Stimulated activated CD8-positive, alpha-beta memory T cell treated with anti-CD3 and anti-CD28 coated beads, Interleukin-4, amount 100 ng/mL, for 48 hours (primary cell): ENCODE measurements at places on chromosomes 2 and 18.
A peak's percentile ranks its signal among the peaks of the same experiment; 100 is the strongest.

DNA sequence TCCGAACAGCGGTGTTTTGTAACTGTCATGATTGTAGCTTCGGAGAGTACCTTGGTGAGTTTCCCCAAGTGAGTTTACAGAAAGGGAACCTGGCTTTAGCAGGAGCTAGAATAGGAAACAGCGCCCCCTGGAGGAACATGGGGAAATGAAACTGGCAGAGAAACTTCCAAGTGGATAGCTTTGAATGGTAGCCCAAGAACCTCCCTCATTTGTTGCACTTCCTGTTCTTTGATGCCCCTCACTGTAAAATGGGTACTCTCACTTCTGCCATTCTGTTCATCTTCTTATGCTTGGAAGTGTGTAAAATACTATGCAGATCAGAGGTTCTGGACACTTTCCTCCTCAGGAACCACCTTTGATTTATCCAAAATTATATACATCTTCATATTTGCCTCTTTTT is 36.2 kb downstream of the CHST10 start:
- peak; percentile 91 for DNase-seq

DNA sequence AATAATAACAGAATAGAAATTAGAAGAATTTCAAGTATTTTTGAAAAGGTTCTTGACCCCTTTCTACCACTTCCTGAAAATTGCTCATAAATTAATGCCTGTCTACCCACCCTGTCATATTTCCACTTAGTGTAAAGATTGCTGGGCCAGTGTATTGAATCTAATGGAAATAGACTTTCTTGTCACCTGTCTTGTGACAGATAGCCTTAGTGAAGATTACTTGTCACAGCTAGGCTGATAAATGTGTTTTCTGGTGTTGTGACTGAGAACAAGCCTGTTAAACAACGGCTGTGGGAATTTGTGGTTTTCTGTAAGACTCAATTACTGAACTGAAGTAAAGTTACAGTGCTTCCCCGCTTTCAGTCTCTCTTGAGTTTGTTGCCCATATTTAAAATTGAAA is 37.0 kb downstream of the PIK3C3 start:
- DNase-seq: no peak

GRCh38 chr18:46211816-46212215 is 107.6 kb downstream of the HAUS1 start:
- DNase-seq: no peak

GRCh38 chr2:239253701-239254436 is 147.0 kb downstream of the HDAC4 start:
- DNase-seq: no peak

GRCh38 chr18:12012697-12013096 is 31.4 kb downstream of the IMPA2 start:
- DNase-seq: no peak

DNA sequence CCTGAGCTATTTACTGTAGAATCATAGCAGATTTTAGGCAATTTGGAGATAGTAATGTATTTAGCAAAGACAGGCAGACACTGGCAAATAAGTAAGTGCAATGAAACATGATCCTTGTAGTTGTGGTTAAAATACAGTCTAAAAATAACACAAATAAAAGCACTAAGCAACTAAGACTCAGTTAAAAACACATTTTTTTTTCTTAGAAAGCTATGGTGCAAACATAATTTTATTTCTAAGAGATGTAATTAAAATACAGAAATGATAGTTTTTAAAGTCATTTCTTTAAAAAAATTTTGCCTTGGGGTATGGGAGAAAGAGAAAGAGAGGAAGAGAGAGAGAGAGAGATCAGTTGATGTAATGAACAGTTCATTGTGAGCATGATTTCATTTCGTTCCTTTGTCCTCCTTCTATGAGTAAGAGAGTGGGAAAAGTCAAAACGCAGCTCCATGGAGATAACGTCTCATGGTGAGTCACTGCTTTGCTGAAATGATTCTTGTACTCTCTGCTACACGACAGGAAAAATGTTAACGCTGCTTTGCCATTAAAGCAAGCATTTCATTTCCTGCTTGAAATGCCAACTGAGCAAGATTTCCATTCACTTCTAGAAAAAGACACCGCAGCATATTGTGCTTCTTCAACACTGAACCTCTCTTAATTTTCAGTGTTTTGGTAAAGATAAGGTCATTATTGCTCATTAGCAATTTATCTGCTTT is 61.3 kb upstream of the PGAP1 start:
- DNase-seq: no peak

GRCh38 chr2:59034837-59035236 is 793.7 kb upstream of the FANCL start:
- no peak for DNase-seq

GRCh38 chr2:36541891-36542595 is 55.9 kb downstream of the FEZ2 start:
- no peak for DNase-seq

- peak; percentile 2 for DNase-seq
These were observed 45.3 kb downstream of the KLHL29 start for GRCh38 chr2:23430263-23430662.

DNA sequence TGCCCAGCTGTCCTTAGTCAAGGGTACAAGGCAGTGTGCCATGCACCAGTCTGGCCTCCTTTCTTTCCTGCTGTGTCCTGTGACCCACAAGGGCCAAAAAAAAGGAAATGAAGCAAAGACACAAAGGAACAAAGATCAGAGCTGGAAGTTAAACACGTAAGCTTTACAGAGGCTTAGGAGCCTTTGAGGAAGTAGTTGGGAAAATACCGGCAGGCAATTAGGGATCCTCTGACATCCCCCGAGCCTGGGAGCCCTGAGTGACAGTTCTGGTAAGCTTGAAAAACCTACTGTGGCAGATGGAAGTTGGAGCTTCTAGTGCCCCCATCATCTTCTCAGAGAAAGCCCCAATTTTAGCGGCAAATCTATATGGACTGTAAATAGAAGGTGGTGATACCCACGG is 78.5 kb downstream of the SPRED2 start:
- no peak for DNase-seq

DNA sequence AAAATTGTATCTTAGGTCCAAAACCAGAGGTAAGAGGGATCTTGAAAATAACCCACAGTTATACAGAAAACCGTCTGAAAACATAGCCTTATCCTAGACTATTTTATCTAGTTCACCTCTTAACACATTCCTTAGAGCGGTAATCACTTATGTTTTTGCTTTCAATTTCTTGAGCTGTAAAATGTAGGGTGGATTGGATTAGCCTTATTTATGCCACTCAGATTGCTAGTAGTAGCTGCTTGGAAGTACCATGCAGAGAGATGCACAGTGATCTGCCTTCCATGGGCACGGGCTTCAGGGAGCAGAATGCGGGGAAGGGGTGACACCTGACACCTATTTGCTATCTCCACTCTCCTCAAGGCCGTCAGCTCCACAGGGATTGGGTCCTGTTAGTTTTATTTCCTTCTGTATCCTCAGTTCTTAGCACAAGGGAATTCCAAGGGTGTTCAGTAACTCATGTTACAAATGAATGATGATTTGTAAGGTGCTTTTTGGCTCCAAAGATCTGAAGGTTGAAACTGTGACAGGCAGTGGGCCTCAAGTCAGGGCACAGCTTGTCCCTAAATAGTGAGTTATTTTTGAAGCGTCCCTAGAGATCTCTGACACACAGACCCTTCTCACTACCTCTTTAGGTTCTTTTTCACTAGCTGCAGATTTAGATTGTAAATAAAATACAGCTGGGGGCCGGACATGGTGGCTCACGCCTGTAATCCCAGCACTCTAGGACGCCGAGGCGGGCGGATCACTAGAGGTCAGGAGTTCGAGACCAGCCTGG is 64.0 kb upstream of the PMAIP1 start:
- DNase-seq: no peak

DNA sequence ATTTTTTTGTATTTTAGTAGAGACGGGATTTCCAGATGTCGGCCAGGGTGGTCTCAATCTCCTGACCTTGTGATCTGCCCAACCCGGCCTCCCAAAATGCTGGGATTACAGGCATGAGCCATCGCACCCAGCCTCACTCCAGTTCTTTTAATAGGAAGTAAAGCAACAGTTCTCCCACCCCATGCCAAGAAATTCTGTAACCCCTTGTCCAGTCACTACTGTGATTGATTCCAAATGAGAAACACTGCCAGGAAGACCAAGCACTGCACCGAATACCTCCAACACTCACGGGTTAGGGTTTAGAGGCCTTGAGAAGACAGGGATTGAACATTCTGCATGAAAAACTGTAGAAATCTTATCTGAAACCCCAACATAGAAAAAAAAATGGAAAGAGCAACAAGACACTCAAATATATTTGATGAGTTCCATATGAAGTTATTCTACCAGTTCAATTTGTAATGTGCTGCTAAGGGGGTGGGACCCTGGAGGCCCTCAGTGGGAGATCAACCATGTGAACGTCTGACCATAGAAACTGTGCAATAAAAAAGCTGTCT is 48.2 kb upstream of the BIN1 start:
- no peak for DNase-seq

- peak; percentile 77 for DNase-seq
These were observed 43.0 kb upstream of the SLC1A4 start for GRCh38 chr2:64945973-64946768.

DNA sequence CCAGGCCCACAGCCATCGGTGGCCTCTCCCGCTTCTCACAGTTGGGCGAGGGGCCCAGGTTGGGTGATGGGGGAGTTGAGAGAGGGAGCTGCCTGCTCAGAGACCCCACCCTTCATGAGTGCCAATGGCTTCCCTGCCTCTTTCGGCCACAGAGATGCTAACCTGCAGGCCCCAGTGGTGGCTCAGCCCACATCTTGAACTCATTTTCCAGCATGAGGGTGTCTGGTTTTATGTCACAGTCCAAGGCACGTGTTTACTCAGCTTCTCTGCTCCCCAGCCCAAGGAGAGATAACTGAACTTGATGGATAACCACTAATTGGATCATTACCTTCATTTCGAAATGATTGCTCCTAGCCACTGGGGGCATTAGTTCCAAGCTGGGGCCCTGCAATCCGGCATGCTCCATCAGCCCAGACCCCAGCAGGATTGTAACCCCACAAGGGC is 45.9 kb upstream of the SIX2 start:
- DNase-seq: no peak

- no peak for DNase-seq
These were observed 12.5 kb downstream of the BABAM2 start for GRCh38 chr2:27903018-27903417.

- no peak for DNase-seq
These were observed 34.1 kb upstream of the KCNF1 start for GRCh38 chr2:10877651-10878111.

GRCh38 chr2:190413421-190413820 is 5.3 kb downstream of the MFSD6 start:
- no peak for DNase-seq

DNA sequence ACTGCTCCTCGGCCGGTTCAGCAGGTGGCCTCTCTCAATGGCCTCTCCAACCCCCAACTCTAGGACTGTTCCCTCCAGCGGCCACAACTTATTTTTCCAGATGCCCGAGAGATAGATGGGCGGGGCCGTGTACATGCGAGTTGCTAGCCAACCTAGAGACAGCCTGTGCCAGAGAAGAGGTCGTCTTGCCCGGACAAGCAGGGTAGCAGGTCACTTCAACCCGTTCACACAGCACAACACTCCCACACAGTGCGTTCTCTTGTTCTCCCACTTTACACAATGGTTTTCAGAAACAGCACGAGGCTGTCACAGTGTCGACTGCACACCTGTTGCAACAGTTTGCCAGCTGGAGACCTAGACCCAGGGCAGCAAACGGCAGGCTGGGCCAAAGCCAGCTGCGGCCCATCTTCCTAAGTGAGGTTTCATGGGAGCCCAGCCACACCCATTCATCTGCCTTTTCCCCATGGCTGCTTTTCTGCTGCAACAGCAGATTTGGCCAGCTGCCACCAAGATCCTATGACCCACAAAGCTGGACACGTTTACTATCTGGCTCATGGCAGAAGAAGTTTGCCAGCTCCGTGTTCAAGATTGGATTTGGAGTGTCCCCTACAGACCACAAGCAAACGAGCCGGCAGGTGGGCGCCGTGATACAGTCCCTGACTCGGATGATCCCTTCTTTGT is 7.3 kb upstream of the PRLH start:
- DNase-seq: no peak

- no peak for DNase-seq
These were observed 342.1 kb downstream of the SLC4A3 start for GRCh38 chr2:219969508-219969907.

GRCh38 chr2:199975273-199975895 is 20.0 kb downstream of the MAIP1 start:
- no peak for DNase-seq

GRCh38 chr2:103008586-103008985 is 246.8 kb downstream of the TMEM182 start:
- no peak for DNase-seq

DNA sequence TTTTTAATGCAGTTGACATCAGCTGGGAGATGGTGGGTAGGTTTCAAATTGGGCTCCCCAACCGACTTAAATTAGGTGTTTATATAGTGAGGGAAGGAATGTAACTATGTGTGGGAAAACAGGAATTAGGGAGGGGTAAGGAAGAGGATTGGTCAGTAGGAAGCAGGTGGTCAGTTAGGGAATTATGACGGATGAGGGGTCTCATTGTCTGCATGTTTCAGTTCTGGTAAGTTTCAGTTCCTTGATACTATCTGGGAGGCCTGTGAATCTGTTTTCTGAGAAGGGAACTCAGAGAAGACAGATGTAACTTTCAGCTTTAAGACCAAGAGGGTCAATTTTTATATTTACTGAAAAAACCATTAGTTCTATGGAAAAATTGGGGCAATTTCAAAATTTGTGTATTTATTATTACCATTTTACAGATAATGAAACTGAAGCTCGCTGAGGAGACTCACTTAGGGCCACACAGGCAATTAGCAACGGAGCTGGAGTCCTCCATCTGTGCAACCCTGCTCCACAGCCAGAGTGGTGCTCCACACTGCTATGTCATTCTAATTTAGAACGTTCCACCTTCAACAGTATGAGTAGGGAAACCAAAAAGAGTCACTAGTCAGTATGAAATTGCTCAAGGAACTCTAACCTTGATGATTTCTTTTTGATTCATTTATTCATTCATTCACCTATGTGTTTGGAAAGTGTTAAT is 36.0 kb upstream of the CCDC195 start:
- no peak for DNase-seq

- DNase-seq: no peak
These were observed 8.2 kb downstream of the CAPN10 start for GRCh38 chr2:240594511-240595380.

GRCh38 chr2:138239902-138240491 is 261.6 kb upstream of the SPOPL start:
- DNase-seq: no peak

DNA sequence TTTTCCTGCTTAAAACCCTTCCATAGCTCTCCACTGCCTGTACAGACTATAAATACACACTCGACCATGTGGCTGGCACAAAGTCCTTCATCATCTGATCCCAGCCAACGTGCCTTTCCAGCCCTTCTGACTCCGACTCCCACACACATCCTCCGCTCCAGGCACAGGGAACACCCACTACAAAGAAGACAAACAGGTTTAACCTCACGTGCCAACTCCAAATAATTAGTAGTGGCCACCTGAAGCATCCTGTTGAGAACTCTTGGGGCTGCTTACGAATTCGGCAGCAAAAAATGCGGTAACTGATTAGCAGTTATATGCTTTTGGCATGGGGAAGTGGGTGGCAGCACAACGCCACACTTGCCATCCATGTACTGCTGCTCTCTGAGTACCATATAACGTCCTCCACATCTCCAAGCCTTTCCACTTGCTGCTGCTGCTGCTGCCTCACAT is 12.1 kb downstream of the SPIRE1 start:
- DNase-seq: no peak
